CD8-positive, alpha-beta T cell (primary cell): ENCODE measurements at places on chromosomes 12 and 14.

DNA sequence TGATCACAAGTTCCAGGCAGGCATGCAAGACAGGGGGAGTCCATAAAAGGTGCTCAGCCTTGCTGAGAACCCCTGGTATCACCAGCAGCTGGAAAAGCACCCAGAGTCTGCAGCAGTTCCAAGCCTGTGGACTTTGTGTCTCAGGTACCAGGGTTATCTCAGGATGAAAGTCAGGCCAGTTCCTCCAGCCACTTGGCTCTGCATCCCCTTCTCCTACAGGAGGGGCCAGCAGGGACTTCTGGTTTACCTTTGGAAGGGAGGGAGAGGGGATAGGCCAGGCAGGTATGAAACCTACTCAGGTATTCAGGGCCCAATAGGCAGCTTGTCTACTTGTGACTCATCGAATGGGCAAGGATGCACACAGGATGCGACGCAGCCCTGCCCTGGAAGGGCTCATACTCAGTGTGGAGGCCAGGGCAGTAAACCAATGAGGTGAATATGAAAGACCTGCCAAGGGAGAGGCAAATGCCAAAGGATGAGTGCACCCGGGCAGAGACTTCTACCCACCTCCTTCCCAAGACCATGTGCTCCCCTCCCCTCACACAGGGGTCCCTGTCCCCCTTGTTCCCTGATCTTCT lies 148.2 kb downstream of the SLC38A6 start:
- DNase-seq = no peak

DNA sequence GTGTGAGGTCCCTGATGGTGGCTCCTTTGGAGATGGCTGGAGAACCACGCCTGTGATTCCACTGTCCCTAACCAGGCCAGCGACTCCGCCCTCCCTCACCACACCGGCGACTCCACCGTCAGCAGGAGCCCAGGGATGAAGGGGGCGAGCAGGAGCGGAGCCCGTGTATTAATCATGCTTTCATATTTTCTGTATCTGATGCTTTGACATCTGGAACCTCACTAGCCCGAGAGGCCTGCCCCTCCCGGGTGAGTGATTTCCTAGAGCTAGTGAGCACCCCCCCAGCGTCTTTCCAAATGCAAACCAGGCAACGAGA lies 69.9 kb downstream of the NOC4L start:
- no peak for DNase-seq

GRCh38 chr12:105480162-105480561 lies 149.7 kb downstream of the C12orf75 start:
- DNase-seq = no peak

GRCh38 chr12:124347805-124348658 lies 53.1 kb downstream of the RFLNA start:
- peak; percentile 38 for DNase-seq

DNA sequence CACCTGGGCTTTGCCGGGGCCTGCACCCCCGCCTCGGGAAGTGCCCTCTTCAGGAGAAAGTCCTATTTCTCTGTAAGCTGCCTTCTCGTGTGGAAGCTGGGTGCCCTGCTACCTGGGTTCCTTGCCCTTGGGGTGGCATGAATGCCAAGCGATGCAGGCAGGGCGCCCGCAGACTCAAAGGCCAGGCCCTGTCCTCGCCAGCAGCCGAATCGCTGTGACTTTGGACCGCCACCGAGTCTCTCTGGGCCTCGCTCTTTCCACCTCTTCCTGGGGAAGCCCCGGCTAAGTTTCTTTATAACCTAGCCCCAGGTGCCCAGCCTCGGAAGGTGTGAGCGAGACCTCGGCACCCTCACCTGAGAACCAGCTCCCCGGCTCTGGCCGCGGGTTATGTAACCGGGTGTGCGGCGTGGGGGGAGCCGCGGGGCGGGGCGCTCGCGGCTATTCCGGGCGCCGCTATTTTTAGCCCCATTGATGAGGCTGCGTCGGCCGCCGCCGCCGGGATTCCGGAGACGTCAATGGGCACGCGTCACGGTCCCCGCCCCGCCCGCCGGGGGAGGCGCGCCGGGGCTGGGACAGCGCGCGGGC lies 14.6 kb upstream of the NR4A1 start:
- peak; percentile 81 for DNase-seq

GRCh38 chr14:52154992-52155650 lies 86.3 kb upstream of the NID2 start:
- no peak for DNase-seq

DNA sequence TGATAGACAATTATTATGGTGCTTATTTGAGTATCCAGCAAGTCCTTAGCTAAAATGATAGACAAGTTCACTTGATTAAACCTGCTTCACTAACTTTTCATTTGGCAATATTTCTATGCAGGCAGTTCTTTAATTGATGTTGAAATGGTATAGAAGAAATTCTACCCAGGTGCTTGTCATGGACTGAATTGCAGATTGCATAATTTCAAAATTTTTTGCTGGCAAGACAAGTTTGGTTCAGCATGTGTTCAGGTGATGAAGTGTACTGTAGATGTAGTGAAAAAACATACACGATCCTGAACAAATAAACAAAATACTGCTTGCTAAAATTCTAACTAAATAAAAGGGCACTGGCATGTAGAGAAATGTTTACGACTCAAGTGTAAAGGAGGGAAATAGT lies 189.0 kb downstream of the FOXA1 start:
- DNase-seq = no peak

DNA sequence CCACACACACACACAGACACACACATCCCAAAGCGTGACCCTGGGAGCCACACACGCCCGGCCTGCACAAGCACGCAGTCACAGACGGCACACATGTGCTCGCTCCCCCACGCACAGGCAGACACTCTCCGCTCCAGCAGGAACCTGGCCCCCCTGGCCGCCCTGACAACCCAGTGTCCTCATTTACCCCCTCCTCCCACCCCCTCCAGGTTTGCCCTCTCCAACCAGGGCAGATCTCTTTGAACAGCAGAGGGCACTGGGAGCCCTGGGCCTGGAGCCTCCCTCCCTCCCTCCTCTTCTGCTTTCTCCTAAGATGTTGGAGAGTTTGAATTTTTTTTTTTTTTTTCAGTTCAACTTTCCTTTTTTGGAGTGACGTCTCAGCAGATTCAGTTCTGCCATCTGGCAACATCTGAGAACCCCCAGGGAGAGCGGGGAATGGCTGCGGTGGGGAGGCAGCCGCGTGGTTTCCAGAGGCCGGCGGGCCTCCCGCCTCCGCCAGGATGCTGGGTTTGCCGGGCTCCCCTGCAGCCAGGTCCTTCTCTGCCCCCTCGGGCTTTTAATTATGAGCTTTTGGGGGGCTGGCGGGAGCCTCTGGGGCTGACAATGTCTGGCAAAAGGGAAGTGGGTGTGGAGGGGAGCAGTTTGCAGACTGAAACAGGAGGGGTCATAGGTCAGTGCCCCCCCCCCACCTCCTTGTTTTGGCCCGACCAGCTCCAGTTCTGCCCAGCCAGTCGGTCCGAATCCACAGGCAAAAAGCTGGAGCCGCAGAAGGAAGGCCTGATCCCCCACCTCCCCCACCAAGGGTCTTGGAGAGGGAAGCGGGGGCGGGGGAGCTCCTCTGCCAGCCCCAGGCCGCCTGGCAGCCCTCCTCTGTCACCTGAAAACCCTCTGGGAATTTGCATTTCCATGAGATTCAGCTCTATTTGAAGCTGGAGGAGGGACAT lies 1.3 kb upstream of the NCOR2 start:
- peak; percentile 49 for DNase-seq

DNA sequence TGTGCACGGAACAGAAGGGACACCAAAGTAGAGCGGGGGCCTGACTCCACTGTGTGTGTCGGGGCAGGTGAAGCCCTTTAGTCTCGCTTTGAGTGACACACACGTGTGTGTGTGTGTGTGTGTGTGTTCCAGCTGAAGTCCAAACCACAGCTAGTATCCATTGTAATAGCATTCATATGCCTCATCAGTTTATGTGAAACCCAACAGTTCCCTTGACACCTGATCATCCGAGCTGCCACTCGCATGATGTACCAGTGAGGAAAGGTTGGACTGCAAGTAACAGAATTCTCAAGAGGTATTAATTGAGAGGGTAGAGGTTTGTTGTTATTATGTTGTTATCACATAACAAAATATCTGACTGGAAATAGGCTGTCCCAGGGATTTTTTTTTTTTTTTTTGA lies 16.4 kb downstream of the CCDC63 start:
- DNase-seq = no peak
